ENCODE measurements at places on chromosomes 5 and 9.
A peak's percentile ranks its signal among the peaks of the same experiment; 100 is the strongest.

DNA sequence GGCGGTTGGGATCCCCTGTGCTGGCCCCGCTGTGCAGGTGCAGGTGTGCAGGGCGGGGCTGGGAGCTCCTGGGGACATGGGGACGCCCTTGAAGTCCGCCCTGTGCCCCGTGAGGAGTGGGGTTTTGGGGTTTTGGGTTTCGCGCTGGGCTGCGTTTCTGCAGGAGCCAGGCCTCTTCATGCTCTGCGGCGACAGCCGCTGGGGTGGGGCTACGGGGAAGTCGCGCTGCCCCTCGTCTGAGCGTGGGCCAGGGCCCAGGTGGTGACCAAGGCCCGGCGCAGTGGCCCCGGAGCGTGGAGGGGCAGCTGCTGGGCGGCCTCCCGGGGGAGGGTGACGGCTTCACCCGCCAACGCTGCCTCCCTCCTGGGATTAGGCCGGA is 47.8 kb upstream of the IRX4 start:
- no peak for DNase-seq

DNA sequence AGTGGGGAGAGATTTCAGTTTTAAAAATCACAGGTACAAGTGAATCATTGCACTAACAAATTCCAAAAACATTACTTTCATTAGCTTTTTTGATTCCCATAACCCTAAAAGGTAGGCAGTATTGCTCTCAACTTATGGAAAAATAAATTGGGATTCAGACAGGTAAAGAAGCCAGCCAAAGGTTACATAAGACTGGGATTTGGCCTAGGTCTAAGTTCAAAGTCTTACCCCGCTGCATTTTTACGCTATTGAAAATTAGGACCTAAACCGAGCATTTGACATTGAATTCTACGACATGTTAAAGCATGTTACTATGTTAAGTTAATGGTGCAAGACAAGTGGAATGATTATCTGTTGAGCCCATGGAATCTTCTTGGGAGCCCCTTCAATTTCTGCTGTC is 89.6 kb downstream of the ENC1 start:
- no peak for DNase-seq

GRCh38 chr5:158380661-158381060 is 521.7 kb upstream of the CLINT1 start:
- DNase-seq = no peak

- DNase-seq = no peak
Observed at GRCh38 chr5:4797445-4797844, 342.7 kb upstream of the ADAMTS16 start.

- DNase-seq = no peak
Observed at GRCh38 chr5:141878186-141878710, at the start of gene PCDH1. PCDH1 (minus strand) TSS chr5:141878410; CDS start chr5:141878262, 148 bp downstream.

DNA sequence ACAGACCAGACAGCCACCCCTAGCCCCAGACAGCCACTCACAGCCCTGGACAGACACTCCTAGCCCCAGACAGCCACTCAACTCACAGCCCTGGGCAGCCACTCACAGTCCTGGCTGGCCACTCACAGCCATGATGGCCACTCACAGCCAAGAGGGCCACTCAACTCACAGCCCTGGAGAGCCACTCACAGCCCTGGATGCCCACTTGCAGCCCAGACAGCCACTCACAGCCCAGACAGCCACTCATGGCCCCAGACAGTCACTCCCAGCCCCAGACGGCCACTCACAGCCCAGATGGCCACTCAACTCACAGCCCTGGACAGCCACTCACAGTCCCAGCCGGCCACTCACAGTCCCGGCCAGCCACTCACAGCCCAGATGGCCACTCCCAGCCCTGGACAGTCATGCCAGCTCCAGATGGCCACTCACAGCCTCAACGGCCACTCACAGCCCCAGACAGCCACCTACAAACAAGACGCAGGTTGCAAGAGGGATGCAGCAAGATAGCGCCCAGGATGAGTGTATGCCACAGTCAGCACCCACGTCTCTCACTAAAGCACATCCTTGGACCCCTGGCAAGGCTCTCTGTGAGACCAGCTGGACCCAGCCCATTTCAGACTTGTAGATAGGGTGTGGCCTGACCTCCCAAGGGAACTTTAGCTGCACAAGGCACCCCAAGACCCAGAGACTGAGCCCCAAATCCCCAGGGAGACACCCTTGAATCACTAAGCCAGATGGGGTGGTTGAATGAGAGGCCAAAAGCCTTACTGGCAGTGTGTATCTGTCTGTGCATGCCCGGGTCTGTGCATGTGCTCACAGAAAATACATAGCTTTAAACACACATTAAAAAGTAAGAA is 22.4 kb downstream of the ZDHHC11B start:
- no peak for DNase-seq

DNA sequence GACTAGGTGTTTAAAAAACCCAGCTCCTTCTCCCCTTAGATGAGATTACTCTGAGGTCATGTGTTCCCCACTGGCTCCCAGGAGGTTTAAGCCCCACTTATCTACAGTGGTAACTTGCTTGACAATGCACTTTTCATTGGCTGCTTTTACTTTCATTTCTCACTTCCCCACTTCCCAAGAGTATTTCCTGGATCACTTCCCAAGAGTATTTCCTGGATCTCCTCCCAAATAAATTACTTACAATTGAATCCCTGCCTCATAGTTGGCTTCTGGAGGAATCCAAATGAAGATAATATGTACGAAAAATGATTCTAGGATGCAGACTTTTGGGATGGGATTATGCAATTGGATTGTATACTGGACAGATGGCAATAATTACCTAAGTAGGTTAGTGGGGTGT is 47.1 kb upstream of the CHSY3 start:
- no peak for DNase-seq

DNA sequence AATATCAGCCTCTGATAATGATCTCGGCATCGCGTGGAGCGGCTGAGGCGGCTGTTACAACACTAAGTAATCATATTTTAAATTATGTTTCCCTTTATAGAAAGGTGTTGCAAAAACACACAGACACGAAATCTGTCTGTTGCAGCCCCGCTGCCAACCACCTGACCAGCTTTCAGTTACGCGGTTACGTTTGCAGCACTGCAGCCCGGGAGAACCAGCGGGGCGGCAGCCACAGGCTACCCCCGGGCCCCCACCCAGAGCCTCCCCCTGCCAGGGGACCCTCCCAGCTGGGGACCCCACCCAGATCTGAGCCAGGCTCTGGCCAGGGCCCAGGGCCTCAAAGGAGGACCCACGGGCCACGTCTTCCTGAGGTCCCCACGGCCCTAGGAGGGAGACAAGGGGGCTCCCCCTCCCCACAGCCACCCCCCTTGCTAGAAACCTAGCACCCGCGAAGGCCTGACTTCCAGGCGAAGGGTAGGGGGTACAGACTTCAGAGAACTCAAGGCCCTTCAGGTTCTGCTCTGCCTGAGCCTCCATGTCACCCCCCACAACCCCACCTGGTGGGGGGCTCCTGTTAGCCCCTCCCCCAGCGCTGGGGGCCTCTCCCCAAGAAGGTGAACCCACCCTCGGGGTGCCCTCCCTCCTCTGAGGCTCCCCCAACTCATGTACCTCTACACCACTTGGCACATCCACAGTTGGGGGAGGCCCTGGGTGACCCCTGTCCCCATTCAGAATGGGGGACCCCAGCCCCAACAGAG is 6.0 kb downstream of the NACC2 start:
- DNase-seq = no peak

- no peak for DNase-seq
Observed at GRCh38 chr5:67301285-67301903, 104.8 kb upstream of the CD180 start.

DNA sequence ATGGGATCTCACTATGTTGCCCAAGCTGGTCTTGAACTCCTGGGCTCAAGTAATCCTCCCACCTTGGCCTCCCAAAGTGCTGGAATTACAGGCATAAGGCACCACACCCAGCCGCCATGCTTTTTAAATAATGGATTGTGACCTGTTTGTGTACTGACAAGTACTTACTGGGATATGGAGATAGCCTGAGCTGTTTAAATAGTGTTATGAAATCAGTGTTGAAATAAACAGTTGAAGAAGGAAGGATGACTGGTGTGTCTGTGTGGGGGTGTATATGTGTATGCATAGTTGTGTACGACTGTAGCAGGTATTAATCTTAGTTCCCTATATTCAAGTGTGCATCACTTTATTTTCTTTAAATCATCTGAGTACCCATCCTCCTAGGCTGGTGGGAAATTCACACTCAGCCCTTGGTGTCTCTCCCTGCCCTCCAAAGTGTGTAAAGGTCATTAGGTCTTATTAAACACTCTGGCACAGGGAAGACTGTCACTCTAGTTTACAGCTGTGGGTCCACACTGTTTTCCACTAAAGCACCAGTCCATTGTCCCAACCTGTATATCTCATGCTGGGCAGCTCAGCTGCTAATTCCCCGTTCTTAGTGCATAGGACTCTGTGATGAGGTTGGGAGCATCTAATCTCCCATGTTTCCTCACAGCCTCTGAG is 91.0 kb downstream of the SNX18 start:
- no peak for DNase-seq

DNA sequence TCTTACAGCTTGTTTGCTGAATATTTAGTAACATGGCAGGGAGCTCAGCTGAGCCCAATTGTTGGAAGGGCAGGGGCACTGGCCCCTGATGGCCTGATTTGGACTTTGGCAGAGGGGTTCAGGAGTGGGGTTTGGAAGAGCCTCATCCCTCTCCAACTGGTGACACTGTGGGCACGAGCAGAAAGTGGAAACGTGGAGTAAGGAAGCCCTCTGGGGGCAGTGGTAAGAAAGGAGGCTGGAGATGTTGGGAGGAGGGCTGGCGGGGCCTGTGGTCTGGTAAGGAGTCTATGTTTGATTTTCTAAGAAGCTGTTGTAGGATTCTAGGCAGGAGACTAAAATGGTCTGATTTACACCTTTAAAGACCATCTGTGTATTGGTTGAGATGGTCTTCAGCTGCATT is 208.9 kb downstream of the HSPA4 start:
- no peak for DNase-seq

DNA sequence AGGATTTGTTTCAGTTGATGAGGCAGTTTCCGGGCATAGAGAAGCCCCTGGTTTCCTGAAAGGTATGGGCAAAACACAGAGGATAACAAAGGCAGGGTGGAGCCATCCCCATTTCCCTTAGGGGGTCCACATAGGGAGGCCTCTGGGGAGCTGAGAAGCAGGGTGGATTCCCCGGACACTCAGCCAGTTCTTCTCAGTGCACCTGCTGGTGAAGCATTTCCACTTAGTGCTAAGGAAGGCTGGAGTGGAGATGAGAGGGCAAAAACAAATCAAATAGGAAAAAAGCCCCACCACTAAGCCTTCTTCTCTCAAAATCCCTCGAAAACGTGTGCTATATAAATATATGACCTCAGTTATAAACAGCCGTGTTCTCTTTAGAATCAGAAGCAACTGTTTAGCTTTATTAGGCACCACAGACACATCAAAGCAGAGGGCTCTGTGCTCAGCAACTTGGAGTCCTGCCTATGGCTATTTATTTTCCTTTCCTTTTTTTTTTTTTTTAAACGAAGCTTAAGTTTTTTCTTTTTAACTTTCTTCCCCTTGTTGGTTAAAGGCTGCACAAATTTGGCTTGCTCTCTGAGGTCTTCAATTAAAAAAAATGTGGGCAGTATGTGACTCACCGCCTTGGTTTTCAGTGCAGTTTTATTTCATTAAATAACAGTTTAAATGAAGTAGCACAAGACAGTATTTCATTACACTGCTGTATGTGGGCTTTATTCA is 67.7 kb downstream of the PRDM6 start:
- no peak for DNase-seq

- no peak for DNase-seq
Observed at GRCh38 chr5:77073667-77074066, 13.4 kb downstream of the ZBED3 start.

GRCh38 chr9:122005597-122005996 is 87.5 kb downstream of the TTLL11 start:
- DNase-seq = no peak

- no peak for DNase-seq
Observed at GRCh38 chr9:84394036-84394435, 53.5 kb upstream of the SLC28A3 start.

DNA sequence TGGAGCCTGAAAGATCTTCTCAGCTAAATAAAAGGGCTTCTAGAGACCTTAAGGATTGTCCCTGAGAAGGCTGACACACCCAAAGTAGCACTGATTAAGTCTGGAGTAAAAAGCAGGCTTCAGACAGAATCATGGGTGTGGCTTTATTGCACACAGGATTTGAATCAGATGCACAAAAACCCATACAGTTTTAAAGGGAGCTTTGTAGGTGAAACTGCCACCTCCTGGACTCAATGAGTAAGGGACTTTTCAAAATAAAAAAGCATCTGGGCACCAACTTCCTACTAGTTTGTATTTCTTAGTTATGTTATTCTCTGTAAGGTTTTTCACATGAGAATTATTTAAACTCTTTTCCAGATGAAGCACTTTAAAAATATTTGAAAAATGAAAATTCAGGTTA is 129.4 kb downstream of the EDIL3 start:
- DNase-seq = no peak

DNA sequence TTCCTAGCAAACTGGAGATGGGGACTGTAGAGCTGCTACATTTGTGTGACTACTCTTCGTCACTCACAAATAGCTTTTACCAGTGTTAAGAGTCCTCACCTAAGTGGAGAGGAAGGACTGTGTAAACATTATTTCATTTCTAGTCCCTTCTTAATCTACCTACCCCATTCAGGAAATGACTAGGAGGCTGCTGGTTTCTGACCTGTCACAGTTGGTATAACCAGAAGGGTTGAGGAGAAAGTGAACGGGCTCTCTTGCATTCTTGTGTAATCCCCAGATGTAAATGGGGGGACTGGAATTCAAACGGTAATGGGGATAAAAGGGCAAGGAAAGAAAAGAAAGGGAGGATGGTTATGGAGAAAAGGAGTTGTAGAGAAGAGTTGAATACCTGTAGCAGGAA is 35.4 kb upstream of the BNIP1 start:
- DNase-seq = no peak

GRCh38 chr5:44797841-44798240 is 10.9 kb upstream of the MRPS30 start:
- peak; percentile 44 for DNase-seq

- no peak for DNase-seq
Observed at GRCh38 chr9:88777498-88778312, 213.6 kb upstream of the S1PR3 start.

DNA sequence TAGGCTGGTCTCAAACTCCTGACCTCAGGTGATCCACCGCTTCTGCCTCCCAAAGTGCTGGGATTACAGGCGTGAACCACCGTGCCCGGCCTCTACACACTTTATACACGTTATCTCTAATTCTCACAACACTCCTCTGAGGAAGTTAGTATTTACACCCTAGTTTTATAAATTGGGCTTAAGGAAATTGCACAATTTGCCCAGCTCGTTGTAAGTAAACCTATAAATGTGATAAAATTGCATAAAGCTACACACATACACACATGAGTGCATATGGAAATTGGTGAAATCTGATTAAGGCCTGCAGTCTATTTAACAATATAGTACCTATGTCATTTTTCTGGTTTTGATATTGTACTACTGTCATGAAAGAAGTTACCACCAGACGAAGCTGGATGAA is 4.4 kb upstream of the SLC4A9 start:
- DNase-seq = no peak

DNA sequence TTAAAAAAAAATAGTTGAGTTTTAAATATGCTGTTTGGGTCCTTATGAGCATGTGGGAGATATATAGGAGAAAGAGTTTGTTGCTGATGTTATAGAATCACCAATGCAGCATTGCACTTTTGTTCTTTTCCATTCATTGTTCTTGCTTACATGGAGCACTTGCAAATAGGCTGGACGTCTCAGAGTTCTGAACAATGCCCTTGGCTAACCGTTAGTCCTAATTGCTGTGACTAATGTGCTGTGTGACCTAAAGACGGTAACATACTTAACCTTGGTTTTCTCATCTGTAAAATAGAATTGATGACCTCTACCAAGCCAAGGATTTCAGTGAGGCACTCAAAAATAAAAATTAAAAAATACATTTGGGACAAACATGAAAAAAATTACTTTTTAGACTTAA is 29.8 kb downstream of the PIK3R1 start:
- DNase-seq = no peak

- DNase-seq = no peak
Observed at GRCh38 chr9:114430457-114430856, 42.7 kb upstream of the AKNA start.

Measured in CMK (cell line).